ENCODE measurements at places on chromosomes 1 and 21.

GRCh38 chr1:44103270-44104131, 15.1 kb upstream of the KLF17 start:
- no peak for DNase-seq

DNA sequence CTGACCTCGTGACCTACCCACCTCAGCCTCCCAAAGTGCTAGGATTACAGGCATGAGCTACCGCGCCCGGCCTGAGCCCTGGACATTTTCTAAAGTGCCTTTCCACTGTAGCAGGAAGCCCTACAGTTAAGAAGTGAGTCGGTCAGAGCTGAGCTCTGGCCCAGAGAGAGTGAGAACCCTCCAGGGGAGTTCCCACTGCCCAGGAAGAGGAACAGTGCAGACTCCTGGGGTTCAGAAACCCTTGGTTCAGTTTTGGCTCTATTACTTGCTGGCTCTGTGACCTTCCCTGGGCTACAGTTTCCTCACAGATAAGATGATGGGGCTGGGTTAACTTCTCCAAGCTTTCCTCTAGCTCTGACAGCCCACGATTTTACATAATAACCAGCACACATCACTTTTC, 20.9 kb downstream of the SLC9A1 start:
- DNase-seq = no peak

- peak; percentile 68 for DNase-seq
Observed at GRCh38 chr1:44652445-44653106, 21.7 kb downstream of the TMEM53 start.

- DNase-seq = no peak
Observed at GRCh38 chr1:177979272-177979671, 9.4 kb upstream of the SEC16B start.

Data from nucleus accumbens (tissue), 56 donors.